ENCODE measurements at places on chromosomes 11 and 22.

DNA sequence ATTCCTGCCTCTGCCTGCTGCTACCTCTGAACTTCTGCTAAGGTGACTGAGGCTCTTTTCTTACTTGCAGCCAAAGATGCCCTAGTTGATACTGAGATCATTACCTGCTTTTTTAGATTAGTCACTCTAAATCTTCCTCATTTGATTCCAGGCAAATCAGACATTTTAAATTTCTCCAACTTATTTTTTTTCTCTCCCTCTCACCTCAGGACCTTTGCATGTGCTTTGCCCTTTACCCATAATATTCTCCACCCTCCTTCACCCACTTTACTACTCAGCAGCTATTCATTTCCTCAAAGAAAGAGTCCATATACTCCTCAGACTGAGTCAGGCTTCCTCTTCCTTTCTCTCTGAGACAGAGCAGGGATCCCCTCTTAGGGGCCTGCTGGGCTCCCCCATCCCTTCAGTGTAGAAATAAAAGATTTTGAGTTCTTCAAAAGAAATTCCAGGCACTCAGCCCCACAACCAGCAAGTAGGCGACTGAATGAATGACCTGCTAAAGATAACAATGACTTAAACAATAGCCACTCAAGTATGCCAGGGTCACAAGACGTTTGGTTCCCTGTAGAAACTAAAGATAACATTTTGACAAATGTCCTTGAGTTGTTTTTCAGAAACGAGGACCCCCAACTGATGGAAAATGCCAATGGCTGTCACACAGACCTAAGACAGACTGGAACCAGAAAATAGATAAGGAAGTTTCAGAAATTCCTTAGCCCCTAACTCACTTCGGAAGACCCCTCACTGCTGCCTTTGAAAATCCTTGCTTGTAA, 104.2 kb downstream of the MTNR1B start:
- DNase-seq = no peak

GRCh38 chr11:15141381-15141780, 26.7 kb downstream of the INSC start:
- DNase-seq = no peak

DNA sequence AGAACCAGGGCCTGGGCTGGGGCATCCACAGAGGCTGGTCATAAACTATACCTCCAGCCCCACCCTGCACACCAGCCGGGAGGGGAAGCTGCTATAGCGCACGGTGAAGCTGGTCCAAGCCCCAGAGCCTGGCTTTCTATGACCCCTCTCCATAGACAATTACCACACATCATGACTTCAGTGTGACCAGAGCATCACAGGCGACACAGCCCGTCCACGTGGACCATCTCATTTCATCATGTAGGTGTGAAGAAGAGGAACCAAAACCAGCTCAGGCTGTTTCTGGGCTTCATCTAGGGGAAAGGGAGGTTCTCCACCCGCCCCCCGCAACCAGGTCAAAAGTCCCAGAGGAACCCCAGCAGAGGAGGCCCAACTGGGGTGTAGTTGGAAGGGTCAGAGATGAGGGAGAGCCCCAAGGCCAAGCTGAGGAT, 3.0 kb downstream of the CXCR5 start:
- no peak for DNase-seq

GRCh38 chr11:64729851-64730382, 6.9 kb upstream of the NRXN2 start:
- no peak for DNase-seq

GRCh38 chr11:122812638-122813037, 25.7 kb upstream of the CRTAM start:
- no peak for DNase-seq

- DNase-seq = no peak
These were observed at the start of the genes BSCL2 and GNG3 for GRCh38 chr11:62707277-62707861. TSS of gene BSCL2 (minus strand) at chr11:62707424. CDS start at chr11:62707195, 229 bp downstream. TSS of gene GNG3 (plus strand) at chr11:62707676. CDS start at chr11:62708296, 620 bp downstream.

DNA sequence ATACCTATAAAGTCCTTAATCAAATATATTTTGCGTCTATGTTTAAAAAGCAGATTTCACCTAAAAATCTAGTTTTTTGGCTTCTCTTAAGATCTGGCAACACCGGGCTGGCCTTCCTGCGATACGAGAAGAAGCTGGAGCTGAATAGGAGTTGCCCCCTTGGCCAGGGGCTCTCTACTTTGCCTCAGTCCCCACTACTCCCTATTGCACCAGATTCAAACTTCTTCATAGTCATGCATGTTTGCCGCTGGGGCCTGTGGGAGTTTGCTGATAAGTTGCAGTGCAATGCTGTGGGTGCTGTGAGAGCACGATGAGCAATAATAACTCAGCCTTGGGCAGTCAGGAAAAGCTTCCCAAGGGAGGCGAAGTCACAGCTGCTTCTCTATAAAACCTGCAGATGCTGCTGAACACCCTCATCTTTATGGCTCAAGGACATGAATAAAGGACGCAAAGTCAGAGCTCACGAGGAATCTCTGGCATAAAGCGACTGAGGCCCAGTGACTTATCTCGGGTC, 15.2 kb upstream of the EIF3D start:
- no peak for DNase-seq

- no peak for DNase-seq
These were observed 68.7 kb upstream of the AMPD3 start for GRCh38 chr11:10386361-10386760.

DNA sequence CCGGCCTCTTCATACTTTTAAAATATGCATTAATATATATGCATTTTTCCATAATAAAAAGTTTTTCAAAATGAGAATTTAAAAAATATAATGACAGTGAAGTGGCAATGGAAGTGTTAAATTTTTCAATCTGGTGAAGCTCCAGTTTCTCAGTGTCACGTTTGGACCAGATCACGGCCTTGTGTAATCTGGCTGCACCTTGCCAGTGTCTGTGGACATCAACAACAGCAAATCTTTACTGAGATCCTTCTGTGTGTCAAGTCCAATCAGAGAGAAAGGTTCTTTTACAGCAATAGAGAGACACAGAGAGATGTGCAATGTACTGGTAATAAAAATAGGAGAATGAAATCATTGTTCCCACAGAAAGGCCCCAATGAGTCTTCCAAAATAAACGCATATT, 49.8 kb upstream of the PAK1 start:
- no peak for DNase-seq

GRCh38 chr11:82747471-82747870, 13.8 kb upstream of the FAM181B start:
- no peak for DNase-seq

DNA sequence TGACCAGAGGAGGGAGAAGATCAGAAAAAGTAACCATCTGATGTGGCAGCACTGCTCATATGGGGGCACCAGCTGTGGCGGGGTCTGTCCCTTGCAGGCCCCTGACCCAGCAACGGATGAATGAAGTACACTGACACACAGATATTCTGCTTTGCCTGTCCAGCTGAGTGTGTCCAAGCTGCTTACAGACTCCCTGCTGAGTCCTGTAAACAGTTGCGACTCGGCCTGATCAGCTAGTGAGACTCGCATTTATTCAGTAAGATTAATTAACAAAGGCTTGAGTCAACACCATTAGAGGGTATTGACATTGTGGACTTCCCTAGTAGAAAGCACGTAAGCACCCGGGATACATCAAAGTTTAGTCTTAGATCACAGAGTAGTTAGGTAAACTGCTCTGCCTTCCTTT, 15.3 kb upstream of the OR10D3 start:
- no peak for DNase-seq

DNA sequence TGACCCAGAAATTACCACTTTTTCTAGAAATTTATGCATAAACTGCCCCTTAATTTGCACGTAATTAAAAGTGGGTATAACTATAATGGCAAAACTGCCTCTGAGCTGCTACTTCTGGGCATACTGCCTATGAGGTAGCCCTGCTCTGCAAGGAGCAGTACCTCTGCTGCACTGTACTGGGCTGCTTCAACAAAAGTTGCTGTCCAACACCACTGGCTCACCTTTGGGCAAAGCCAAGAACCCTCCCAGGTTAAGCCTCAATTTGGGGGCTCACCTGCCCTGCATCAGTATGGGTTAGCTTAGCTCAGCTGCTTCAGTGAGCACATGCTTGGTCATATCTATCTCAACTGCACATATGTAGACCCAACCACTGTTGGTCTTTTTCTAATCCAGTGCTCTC, 4.5 kb downstream of the DMC1 start:
- no peak for DNase-seq

DNA sequence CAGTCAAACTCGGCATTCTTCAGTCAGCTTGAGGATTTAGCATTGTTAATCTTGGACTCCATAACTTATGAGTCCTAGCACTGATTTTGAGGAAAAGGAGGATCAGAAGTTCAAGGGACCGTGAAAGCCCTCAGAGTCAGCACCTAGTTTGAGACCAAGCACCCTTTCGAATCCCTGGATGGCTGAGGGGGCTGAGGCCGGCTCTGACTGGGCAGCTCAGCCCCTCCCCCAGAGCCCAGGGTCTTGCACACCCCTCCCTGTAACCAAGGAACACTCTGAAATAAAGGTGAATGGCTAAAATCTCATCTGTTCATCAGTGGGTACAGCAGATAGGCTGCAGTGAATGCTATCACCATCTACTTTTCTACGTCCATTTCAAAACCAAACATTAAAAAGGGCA, 27.3 kb downstream of the SLC25A18 start:
- no peak for DNase-seq

DNA sequence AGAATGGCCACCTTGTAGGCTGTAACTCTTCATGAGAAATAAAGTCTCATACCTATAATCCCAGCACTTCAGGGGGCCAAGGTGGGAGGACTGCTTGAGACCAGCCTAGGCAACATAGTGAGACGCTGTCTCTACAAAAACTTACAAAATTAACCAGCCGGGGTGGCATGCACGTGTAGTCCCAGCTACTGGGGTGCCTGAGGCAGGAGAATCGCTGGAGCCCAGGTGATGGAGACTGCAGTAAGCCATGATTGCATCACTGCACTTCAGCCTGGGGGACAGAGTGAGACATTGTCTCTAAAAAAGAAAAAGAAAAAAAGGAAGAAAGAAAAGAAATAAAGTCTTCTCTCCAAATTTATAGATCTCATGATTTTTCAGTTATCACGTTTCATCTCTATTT, 4.2 kb upstream of the SLCO2B1 start:
- DNase-seq = no peak

DNA sequence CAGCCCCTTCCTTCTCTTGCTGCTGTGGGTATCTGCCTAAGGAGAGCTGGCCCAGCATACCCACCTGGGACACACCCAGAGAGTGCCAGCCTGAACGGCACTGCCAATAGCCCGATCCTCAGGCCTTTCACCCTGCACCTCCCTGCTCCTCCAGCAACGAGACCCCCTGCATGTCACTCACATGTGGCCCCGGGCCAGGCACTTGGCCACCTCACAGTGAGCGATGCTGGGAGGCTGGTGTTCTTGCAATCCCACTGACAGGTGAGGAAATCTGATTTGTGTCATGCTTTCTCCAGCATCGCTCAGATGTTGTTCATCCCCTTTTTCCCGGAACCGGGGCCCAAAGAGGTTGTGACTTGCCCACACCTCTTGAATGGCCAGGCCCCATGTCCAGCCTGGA, 20.5 kb downstream of the DAGLA start:
- no peak for DNase-seq

DNA sequence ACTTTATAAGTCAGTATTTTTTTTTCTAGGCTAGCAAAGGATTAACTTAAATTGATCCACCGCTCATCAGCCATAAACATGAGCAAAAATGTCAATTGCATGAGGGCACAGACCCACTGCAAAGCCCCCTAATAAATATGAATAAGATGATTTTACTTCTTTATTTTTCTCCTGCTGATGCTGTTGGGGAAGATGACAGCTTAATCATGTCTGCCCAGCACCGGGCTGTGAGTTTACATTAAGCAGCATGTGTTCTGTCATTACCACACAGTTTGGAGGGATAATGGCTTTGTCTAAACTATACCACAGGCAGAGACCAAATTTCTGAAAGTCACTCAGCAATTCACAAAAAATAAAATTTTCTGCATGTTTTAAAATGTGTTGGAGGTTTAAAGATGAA, 346.3 kb downstream of the LRRC4C start:
- no peak for DNase-seq

GRCh38 chr11:65786786-65787636, at the start of gene OVOL1:
TSS of gene OVOL1 (plus strand) at chr11:65787063. CDS start at chr11:65787374, 311 bp downstream.
- DNase-seq = no peak

DNA sequence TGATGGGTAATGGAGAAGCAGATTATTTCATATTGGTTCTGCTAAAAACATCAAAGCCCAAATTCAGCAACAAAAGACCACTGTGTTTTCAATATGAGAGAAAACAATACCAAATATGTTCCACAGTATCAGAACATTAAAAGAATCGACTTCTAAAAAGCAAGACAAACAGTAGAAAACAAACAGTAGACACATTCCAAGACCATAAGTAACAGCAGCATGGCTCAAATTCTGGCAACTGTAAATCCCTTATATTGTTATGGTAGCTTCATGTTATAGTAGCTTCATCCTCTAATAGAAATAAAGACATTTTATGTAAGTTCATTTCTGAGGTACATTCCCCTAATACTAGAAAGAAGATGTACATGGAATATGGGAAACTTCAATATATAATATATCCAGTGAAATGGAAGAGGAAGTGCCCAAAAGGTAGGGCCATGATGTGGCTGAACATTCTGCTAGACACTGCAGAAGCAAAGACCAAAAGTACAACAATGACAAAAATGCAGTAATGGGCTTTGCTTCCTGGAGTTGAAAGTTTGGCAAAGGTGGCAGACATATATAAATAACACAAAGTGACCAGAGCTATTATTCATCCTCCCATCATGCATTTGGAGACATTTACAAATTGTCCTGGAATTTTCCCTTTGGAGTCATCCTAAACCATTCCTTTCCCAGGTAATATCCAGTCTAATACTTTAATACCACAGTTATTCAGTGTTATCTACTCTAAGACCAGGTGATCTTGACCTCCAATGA, 299.9 kb downstream of the DCDC1 start:
- no peak for DNase-seq

DNA sequence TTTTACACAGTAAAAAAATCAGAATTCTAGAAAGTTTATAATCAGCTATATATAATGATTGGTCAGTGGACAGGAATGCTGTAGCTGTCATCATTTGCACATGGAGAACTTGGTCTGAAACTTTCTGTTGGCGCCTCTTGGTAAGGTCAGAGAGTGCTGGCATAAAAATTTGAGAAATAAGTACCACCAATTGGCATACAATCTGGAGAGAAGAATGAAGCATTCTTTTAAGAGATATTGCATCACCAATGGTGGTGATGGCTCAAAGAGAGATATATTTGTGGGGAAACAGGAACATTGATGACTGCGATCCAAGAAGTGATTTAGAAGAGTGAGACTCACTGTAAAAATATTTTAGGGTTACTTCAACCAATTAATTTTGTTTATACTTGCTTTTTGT, 19.8 kb upstream of the OOSP1 start:
- DNase-seq = no peak

- DNase-seq = no peak
These were observed 293.9 kb downstream of the GUCY1A2 start for GRCh38 chr11:106724293-106724892.

DNA sequence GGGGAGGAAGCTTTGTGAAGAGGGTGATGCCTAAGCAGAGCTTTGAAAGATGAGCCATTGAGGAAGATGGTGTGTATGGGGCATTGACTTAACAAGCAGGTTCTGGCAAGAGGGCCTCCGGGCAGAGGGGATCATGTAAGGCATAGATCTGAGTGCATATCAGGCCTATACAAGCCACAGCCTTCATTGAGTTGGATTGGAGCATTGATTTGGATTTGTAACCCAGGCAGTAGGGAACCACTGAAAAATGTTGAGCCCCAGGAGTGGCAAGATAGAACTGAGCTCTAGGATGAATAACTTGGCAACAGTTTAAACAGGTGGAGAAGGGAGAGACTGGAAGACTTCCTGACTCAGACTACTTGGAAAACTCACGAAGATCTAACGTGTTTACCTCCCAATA, 21.4 kb downstream of the PANX1 start:
- DNase-seq = no peak

- peak; percentile 95 for DNase-seq
These were observed 21.4 kb upstream of the PANX2 start for GRCh38 chr22:50148991-50149721.
